Hair follicular keratinocyte (primary cell): ENCODE measurements at places on chromosomes 6 and 20. TPM values are rescaled to one million over a fixed set of nuclear protein-coding genes. Genes with fewer than 3 reads are reported as not detected.

Gene TRIM15
- not detected in 2 replicates for total RNA-seq

Gene CD109
- total RNA-seq = 23.0 and 36.8 TPM in 2 replicates

Gene MRPL14
- total RNA-seq = 98.2 and 133 TPM in 2 replicates

Gene TOP1
- total RNA-seq = 19.1 and 19.2 TPM in 2 replicates

Gene PI3
- 11.0 and 25.5 TPM in 2 replicates for total RNA-seq

Gene CBLN4
- not detected in 2 replicates for total RNA-seq

Gene C20orf141
- total RNA-seq = not detected in 2 replicates

Gene SRSF12
- 0.19 and 1.1 TPM in 2 replicates for total RNA-seq

Gene PACRG
- 2.3 TPM in 1 of 2 replicates, not detected in the other for total RNA-seq

Gene DEF6
- 41.9 and 52.8 TPM in 2 replicates for total RNA-seq

Gene KIF25
- not detected in 2 replicates for total RNA-seq

Gene MATN4
- not detected in 2 replicates for total RNA-seq

Gene UNC5CL
- total RNA-seq = 0.27 and 0.62 TPM in 2 replicates

Gene SNRNP48
- total RNA-seq = 6.3 and 7.5 TPM in 2 replicates

Gene SYCP2L
- 0.23 and 0.61 TPM in 2 replicates for total RNA-seq

Gene TPBG
- total RNA-seq = 104 and 201 TPM in 2 replicates

Gene STAU1
- 52.0 and 55.8 TPM in 2 replicates for total RNA-seq

Gene TOX2
- 0.76 and 2.3 TPM in 2 replicates for total RNA-seq

Gene MTFR2
- total RNA-seq = 1.7 and 8.6 TPM in 2 replicates

Gene OPRM1
- not detected in 2 replicates for total RNA-seq

Gene CCN6
- total RNA-seq = 0.31 and 2.7 TPM in 2 replicates

Gene TNFRSF6B
- 619 and 1,142 TPM in 2 replicates for total RNA-seq

Gene DUSP15
- 0.23 TPM in 1 of 2 replicates, not detected in the other for total RNA-seq

Gene FAM217A
- not detected in 2 replicates for total RNA-seq

Gene TCF21
- total RNA-seq = not detected in 2 replicates

Gene CCHCR1
- 16.4 and 25.6 TPM in 2 replicates for total RNA-seq
